ENCODE measurements at places on chromosomes 11 and 22.

- DNase-seq = peak; percentile 90
These were observed at the start of gene TBCEL for GRCh38 chr11:121023848-121024751. Gene TBCEL (plus strand): TSS chr11:121024102. CDS start chr11:121045691, 21,589 bp downstream.

GRCh38 chr11:75734491-75735180 is 17.0 kb downstream of the MOGAT2 start:
- DNase-seq = peak; percentile 47

DNA sequence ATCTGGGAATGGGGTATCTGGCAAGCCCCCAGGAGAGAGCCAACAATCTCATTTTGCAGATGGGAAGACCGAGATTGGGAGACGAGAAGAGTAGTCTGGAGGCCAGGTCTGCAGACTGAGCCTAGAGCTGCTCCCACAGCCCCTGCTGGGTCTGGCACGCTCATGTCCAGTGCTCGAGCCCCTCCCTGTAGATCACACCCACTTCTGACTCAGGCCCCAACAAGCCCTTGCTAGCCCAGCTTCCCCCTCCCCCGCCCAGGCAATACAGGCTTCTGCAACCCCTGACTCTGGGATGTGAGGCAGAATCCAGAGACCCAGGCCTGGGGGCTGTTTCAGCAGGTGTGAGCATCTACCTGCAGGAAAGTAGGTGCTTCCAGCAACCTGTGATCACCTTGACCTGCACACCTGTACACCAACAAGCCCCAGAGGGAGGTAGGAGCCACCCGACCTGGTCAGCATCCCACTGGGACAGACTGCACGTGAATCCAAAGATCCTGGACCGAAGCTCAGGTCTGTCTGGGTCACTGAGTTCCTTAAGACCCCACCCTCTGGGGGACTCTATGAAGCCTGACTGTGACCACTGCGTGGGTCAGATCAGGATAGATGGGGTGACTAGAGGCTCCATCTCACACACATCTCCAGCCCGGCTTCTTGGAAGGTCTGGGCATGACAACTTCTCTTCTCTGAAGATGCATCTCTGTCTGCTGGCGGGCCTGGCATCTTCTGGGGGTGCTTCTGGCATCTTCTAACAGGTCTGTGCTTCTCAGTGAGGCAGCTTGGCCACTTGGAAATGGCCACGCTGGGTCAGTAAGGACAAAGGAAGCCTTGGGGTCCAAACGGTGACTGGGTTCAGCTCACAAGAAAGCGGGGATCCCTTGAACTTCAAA is 29.3 kb downstream of the LINC01488 start:
- no peak for DNase-seq

- DNase-seq = no peak
These were observed 29.7 kb upstream of the ABCC8 start for GRCh38 chr11:17506314-17506713.

- DNase-seq = no peak
These were observed 303.9 kb downstream of the CASP12 start for GRCh38 chr11:104594228-104594958.

DNA sequence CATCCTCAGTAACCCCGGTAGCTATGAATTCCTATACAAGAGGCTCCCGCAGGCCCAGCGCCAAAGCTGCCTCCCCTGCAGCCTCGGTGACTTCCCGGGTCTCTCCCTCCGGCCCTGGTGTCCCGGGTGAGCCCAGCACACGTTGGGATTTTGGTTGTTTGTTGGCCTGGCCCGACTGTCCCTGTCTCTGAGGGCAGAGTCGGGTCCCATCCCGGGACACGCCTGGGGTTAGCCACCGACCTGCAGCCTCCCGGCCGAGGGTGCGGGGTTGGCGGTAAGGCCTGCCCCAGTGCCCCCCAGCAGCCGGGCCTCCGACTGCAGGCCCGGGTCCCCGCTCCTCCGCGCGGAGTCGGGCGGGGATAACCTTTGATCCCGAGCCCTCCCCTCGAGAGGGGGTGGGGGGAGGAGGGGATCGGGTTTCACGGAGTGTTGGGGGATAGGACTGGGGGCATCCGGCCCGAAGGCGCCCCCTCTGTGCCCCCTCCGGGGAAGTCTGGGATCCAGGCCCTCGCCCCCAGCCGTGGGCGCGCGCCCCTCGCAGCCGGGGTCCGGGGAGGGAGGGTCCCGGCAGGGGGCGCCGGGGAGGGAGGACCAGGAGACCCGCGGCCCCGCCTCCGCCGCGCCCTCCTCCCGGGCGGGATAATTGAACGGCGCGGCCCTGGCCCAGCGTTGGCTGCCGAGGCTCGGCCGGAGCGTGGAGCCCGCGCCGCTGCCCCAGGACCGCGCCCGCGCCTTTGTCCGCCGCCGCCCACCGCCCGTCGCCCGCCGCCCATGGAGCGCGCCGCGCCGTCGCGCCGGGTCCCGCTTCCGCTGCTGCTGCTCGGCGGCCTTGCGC is at the start of gene FBLN1:
Gene FBLN1, plus strand, starts transcription at position 669 of the 835 bp plus-strand sequence. Its CDS starts 103 bp downstream, at position 772.
- DNase-seq = no peak
